ENCODE measurements at places on chromosomes 4 and X.
A peak's percentile ranks its signal among the peaks of the same experiment; 100 is the strongest.

- no peak for DNase-seq
Observed at GRCh38 chr4:20666012-20666860, 34.0 kb upstream of the PACRGL start.

- no peak for DNase-seq
Observed at GRCh38 chrX:139106069-139106468, 394.6 kb upstream of the FGF13 start.

DNA sequence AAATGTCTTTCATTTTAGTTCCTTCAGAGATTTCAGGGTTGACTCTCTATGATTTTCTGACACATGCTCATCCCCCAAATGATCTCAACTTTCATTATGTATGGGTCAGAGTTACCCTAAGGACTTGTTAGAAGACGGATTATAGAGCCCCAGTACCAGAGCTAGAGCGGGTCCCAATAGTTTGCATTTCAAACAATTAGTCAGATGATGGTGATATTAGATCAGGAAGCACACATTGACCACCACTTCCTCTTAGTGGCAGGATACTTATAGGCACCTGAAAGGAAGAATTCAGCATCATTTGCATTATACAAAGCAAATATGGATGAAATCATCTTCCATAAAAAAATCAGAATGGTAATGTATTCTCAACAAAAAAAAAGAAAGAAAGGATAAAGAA, 106.1 kb downstream of the GALNTL6 start:
- no peak for DNase-seq

- no peak for DNase-seq
Observed at GRCh38 chr4:90876296-90876695, 749.1 kb downstream of the CCSER1 start.

- DNase-seq, result no peak
Observed at GRCh38 chrX:14508025-14508690, 21.2 kb upstream of the GLRA2 start.

DNA sequence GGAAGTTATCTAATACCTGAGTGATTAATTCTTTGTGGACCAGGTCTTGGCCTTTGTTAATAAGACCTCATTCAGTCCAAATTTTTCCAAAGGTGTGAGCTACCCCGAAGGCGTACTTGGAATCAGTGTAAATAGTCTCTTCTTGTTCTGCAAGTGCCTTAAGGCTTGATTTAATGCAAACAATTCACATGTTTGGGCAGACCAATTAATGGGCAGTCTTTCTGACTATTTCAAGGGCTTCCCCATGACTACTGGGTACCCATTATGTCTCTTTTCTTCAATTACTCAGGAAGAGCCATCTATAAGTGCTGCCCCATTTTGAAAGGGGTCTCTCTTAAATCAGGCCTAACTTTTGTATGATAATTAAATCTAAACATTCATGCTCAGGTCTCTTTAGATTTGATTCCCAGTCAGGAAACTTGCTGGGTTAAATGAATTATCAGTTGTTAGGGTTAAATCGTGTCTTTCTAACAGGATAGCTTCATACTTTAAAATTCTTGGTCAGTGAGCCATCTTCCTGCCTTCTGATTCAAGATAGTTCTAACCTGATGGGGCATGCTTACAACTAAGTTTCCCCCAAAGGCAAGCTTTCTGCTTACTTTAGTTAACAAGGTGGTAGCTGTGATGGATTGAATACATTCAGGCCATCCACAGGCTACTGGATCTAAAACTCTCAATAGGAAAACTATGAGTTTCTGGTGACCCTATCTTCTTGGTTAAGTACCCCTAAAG, 179.6 kb downstream of the CCNG2 start:
- DNase-seq, result no peak

DNA sequence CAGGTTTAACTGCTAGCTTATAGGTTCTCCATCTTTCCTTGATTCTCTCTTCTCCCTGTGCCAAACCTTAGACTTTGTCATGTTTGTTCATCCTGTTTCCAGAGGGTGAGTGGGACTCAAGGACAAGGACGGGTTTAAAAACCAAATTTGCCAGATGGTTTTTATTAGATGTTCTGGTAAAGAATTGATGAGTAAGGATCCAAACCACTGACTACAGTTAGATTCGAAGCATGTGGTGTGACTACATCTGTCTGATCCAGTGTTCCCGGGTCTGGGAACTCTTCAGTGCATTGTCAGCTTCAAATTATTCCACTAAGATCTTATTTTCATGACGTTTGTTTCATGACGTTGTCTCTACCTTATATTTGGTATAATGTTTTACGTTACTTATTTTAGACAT, 37.5 kb downstream of the MTMR1 start:
- DNase-seq, result no peak

GRCh38 chr4:123479944-123480343, 83.3 kb downstream of the SPRY1 start:
- DNase-seq, result no peak

GRCh38 chrX:100048156-100048555, 361.9 kb downstream of the PCDH19 start:
- DNase-seq, result no peak

- DNase-seq, result no peak
Observed at GRCh38 chr4:96637971-96638412, 798.1 kb downstream of the PDHA2 start.

- DNase-seq, result no peak
Observed at GRCh38 chrX:74242050-74242449, 61.9 kb upstream of the ZCCHC13 start.

GRCh38 chr4:53346920-53347852, 18.7 kb downstream of the SCFD2 start:
- DNase-seq, result no peak

GRCh38 chr4:37793562-37793961, 32.9 kb upstream of the PGM2 start:
- DNase-seq, result peak; percentile 3

- DNase-seq, result no peak
Observed at GRCh38 chr4:76270244-76271175, 19.0 kb downstream of the FAM47E start.

GRCh38 chrX:17824980-17825379, 36.1 kb downstream of the RAI2 start:
- DNase-seq, result no peak

DNA sequence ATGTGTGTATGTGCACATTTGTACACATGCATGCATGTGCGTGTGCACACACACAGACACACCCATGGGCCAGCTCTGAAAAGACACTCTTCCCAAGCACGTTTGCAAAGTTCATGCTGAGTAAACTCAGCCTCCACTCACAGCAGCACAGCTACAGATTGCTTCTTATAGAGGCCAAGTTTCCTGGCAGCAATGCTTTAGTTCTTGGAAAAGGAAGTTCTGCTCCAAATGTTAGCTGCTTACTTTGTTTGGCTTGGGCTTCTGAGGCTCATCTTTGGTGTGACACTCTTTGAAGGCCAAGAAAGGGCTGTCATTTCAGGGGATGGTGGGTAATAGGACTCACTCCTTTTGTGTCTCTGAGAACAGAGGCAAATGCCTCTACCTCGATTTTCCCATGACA, 6.6 kb downstream of the PLP1 start:
- no peak for DNase-seq

- DNase-seq, result no peak
Observed at GRCh38 chr4:8278009-8278395, 8.4 kb downstream of the HTRA3 start.

DNA sequence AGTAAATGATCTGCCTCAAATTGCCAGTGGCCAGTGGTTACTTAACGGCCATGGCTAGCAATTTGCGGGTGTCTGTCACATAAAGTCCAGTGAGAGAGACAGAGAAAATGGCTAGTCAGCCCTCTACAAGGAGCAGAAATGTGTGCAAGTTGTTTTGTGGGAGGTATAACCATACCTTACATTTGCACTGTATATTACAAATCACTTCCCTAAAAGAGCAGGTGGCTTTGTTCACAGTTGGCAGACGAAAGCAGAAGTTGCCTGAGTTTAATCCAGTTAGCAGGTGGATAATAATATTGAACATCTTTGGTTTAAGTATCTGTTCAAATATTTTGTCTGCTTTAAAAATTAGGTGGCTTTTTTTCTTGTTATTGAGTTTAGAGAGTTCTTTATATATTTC, 15.6 kb downstream of the SRPX start:
- DNase-seq, result no peak

- no peak for DNase-seq
Observed at GRCh38 chr4:84958434-84958833, 8.1 kb downstream of the WDFY3 start.

DNA sequence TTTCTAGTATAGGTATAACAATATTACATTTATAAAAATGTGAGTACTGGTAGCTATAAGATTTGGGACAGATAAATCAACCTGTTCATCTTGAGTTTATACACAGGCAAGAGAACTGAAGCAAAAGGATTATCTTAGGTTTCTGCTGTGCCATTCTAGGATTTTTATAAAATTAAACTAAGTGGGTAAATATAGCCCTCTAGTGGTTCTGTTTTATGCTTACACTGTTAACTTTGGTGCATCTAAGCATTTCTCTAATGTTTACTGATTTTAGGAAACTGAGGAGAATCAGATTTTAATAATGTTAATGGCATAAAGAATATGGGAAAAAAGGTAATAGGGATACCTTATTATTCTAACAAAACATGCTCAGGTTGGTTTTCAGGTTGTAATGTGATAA, 1.1 kb upstream of the RRH start:
- DNase-seq, result no peak

GRCh38 chr4:41661442-41662076, 87.0 kb downstream of the PHOX2B start:
- DNase-seq, result peak; percentile 8

- no peak for DNase-seq
Observed at GRCh38 chr4:140856621-140857062, 100.5 kb upstream of the TBC1D9 start.

DNA sequence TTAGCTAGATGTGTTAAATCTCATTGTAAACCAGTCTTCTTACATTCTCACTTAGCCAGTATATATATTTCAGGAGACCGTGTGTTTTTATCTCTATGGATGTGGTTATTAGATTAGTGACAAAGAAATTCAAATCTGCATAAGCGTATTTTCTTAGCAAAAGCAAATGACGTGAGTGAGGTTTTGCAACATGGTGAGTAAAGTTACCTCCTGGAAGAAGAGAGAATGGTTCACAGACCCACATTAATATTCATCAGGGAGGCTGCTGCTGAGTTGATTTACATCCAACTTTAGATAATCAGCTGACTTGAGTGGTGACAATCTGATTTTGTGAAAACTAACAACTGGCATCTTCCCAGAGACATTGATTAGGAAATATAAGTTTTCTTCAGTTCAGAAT, 589.9 kb upstream of the GALNT7 start:
- DNase-seq, result no peak

GRCh38 chrX:129347291-129347690, 176.0 kb downstream of the SMARCA1 start:
- no peak for DNase-seq

DNA sequence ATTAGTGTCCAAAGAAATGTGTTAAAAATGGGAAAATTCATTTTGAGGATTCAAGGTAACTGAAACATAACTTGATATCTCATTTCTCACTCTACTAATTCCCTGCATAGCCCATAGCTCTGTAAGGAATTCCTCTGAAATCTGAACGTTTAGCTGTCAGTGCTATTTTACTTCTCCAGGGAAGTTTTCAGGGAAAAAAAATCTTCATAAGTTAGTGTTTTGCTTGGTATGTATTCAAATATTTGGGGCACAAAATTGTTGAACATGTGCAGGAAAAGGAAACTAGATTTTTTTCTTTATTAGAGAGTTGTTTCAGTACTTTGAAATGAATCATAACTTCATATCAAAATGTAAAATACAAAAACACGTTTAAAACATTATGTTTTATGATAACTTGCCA, 891.4 kb downstream of the CENPC start:
- no peak for DNase-seq

DNA sequence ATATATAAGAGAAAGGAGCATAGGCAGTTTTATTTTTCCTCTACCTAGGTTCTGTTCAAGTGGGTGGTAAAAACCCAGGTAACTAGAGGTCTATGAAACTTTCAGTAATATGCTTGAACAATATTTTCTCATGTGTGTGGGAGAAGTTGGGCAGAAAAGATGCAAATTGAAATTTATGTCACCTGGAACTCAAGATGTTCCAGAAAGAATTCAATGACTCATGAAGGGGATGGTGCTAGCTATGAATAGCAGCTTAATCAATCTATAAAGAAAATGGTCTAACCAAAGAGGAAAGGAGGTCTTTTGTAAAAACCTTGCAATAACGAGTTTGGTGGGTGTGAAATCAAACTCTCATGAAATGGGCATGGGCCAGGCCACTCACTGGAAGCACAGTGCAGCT, 263.8 kb downstream of the INPP4B start:
- DNase-seq, result no peak

DNA sequence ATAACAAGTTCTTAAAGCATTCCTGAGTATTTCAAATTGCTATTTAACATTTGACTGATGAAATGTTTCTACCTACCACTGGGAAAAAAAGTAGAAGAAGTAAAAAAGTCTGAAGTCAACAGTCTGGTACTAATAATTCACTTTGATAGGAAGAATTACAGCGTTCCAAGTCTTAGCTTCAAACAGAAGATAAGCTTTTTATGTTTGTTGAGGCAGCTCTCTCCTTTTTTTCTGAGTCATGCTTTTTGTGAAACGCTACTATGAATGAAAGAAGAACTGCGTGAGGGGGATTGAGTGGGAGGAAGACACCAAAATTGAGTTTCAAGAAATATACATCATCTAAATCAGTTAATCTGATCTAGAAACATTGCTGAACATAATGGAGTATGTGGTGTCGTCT, 13.0 kb upstream of the KDR start:
- no peak for DNase-seq

GRCh38 chrX:69107747-69108401, 57.4 kb downstream of the PJA1 start:
- no peak for DNase-seq

- no peak for DNase-seq
Observed at GRCh38 chr4:113732-114131, 10.6 kb upstream of the ZNF718 start.

DNA sequence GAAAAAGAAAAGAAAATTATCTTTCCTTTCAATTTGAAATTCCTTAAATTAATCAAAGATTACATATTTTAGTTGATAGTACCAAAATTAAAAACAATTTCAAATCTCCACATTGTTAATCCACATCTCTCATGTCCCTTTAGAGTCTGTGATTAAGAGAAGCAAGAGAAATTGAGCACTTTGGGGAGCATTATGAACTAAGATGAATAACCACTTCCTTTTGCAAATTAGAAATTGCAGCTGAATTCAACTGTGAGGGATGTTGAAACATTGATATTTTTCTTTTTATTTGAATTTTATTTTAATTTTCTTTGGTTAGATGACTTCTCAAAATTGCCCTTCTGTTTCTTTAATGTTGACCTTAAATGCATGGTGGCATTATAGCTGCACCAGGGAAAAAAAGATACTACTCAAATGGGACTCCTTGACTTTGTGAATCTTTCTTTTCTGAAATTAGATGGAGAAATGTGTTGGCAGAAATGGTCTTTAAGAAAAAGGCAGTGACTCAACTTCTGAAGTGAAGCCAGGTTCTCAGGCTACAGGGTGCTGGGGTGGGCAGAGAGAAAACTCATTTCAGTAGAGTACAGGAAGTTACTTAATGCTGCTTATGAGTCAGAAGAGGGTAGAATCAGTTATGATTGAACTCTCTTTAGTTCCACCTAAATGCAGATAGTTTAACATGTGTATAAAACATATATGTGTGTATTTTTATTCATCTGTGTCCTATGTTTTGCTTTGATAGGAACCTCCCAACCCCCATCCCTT, 92.0 kb upstream of the TNIP3 start:
- peak; percentile 45 for DNase-seq

GRCh38 chr4:19577097-19577496, 674.6 kb upstream of the SLIT2 start:
- no peak for DNase-seq

GRCh38 chrX:145856181-145856580, 38.6 kb downstream of the SLITRK2 start:
- DNase-seq, result no peak

GRCh38 chr4:78689700-78690323, 86.3 kb upstream of the BMP2K start:
- no peak for DNase-seq

- no peak for DNase-seq
Observed at GRCh38 chrX:43973249-43974099, at the start of gene NDP. TSS of gene NDP (minus strand) at chrX:43973390. CDS start at chrX:43958645, 14,745 bp downstream.
